ENCODE measurements at places on chromosomes 6 and 20. TPM values are rescaled to one million over a fixed set of nuclear protein-coding genes. Genes with fewer than 3 reads are reported as not detected.

- no peak for DNase-seq
These were observed 475.2 kb upstream of the EPHA7 start for GRCh38 chr6:93894521-93894920.

The SLC22A7 gene
- not detected for total RNA-seq

DNA sequence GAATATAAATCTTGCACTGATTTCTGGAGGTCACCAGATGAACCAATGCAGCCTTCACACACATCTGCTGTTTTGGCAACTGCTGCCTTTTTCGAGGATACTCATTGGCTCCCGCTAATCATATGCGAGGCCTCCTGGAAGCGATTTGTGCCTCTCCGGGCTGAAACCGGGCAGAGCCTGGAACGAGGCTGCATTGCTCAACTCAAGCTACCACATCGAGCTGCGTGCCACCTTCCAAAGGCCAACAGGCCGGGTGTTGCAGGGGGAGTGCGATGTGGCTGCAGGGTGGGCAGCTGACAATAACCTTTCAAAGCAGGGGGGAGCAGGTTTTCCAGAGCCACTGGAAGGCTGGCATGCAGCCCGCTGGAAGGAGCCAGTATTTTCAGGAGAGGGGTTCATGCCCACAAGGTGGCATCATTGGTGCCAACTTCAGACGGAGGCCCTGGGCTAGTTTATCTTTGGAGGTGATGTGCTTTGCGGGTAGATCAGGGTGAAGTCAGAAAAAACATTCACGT lies 122.6 kb upstream of the IFNGR1 start:
- no peak for DNase-seq

- DNase-seq, result no peak
These were observed 23.2 kb downstream of the ADAT2 start for GRCh38 chr6:143427109-143427817.

The TRMT11 gene
- total RNA-seq, result 7.7 TPM

DNA sequence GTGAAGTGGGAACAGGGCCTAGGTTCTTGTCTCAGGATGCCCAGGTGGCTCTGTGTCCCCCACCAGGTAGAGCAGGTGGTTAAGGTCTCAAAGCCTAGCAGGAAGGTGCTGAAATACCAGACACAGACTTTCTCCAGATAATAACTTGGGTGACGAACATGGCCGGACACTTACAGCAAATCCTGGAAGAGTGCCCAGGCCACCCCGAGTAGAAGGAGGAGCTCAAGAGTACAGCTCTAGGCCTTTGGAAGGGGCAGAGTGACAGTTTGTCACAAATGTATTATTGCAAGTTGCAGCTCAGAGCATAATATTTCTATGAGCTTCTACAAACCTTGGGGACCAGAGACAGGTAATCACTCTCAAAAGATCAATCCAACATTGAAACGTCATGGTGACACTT lies 251.6 kb upstream of the SOX4 start:
- no peak for DNase-seq

DNA sequence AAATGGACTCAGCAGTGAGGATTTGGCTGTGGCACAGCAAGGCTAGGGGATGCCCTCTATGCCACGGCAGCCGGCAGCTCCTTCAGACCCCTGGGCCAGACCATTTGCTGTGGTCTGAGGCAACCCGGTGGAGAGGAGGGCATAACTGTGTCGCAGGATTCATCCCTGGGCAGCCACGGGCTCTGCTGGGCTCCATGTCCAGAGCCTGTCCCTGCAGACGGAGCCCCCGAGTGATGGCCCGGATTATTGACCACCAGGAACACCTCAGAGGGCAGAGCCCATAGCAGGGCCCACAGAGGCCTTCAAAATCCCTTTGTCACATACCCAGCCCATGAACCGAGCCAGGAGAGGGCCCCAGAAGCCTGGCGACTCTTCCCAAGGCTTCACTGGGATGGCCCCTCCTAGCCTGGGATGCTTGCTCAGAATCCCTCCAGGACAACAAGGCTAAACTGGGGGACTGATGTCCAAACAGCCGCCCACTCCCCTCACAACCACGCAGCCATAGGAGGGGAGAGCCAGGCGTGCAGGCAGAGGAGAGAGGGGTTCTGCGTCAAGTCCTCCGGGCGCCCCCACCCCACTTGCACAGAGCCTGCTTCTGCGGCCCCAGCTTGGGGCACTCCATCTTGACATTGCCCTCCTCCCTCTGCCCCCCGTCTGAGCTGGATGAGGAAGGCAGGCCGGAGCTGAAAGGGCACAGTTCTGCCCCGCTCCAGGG lies 68.2 kb upstream of the AFDN start:
- no peak for DNase-seq

The C6orf163 gene
- 3.0 TPM for total RNA-seq

The ARMC2 gene
- 1.0 TPM for total RNA-seq

GRCh38 chr20:35340436-35340835 lies 48.2 kb upstream of the FAM83C start:
- no peak for DNase-seq

The EEF1A1 gene
- total RNA-seq, result 7,387 TPM

DNA sequence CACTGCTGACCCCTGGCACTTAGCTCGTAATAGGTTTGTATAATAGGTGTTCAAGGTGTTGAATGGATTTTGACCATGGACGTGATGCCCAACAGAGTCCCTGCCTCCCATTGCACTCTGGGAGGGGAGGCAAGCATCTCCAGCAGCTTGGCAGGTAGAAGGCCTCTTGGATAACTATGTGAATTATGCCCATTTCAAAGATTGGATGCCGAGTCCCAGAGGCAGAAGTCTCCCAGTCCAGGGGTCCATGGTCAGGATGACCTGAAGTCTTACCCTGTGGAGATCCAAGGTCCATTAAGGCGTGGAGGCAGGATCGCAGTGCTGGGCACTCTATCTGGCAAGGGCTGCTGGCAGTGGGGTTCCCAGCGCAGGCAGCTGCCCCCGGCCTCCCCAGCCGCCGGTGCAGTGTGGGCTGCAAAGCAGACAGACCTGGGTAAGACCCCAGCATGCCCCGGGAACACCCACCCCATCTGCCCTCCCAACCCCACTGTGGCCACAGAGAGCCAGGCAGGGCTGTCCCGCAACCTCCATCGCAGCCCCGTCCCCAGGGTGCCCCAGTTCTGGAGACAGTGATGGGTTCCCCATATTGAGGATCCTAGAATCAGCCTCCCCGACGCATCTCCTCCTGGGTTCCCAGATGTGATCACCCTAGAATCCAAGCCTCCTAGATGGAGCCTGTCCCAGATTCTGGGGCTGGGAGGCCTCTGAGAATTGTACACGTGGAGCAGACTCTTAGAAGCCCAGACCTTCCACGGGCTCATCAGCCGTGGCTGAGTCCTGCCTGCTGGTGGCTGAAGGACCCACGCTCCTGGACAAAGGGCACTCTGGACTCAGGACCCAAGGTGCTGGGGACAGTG lies 44.6 kb downstream of the APCDD1L start:
- DNase-seq, result no peak

- no peak for DNase-seq
These were observed 23.2 kb downstream of the HLA-DPA1 start for GRCh38 chr6:33050014-33050810.

The LAMA5 gene
- 283 TPM for total RNA-seq

DNA sequence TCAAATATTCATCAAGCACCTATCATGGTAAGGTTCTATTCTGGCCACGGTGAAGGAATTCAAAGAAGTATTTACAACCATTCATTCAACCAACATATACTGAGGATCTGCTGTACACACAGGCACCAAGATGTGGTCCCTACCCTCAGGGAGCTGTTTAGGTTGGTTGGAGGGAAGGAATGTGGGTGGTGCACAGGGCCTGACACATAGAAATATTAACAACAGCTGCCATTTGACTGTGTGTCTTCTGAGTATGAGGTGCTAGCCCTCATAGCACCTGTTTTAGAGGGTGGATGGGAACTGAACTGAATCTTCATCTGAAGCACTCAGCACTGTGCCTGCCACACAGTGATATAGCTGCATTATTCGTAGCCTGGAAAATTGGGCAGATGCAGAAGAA lies 7.3 kb downstream of the SNPH start:
- no peak for DNase-seq

The RNF5 gene
- total RNA-seq, result 88.0 TPM

All from glomerular endothelial cell (primary cell).